ENCODE measurements at places on chromosomes 12 and 14.

GRCh38 chr14:35068238-35069012 lies 22.4 kb downstream of the FAM177A1 start:
- DNase-seq: no peak

DNA sequence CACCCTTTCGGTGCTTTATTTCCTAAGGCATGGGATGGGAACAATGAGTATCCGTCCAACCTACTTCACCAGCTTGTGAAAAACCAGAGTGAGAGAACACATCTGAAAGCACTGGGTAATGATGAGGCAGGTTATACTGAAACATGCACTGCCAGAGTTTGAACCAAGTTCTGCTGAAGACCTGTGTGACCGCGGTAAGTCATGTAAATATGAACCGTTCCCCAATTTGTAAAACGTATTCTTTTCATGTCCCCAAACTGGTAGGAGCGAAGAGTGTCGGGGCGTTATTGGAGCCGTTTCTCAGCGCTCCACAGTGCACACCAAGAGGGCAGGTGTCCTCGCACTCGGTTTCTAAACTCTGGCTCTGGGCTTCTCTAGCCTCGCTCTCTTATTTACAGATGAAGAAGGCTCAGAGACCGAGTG lies 788 bp upstream of the NGDN start:
- no peak for DNase-seq

DNA sequence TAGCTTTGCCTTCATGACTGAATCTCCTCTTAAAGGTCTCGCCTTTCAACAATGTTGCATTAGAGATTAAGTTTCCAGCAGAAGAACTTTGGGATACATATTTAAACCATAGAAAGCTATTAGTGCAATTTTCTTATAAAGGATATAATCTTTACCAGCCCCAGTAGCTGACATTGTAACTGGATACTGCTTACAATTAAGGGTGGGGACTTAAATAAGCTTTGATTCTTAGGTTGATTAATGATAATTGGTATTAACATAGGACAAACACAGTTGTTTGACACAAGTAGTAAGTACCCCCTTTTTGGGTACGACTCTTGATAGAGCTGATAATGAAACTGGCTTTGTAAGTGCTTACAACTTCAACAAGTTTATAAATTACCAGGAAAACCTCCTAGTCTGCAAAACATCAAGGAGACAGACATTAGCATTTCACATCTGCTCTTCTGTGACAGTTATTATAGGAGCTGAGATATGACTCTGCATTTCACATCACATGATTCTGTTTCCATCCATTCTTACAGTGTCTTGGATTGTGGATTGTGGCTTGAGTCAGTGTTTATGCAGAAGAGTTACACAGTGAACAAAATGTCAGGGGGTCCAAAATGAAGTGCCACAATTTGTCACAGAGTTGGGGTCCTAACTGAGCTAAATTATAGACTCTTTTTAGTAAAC lies 249.1 kb upstream of the E2F7 start:
- DNase-seq: no peak

DNA sequence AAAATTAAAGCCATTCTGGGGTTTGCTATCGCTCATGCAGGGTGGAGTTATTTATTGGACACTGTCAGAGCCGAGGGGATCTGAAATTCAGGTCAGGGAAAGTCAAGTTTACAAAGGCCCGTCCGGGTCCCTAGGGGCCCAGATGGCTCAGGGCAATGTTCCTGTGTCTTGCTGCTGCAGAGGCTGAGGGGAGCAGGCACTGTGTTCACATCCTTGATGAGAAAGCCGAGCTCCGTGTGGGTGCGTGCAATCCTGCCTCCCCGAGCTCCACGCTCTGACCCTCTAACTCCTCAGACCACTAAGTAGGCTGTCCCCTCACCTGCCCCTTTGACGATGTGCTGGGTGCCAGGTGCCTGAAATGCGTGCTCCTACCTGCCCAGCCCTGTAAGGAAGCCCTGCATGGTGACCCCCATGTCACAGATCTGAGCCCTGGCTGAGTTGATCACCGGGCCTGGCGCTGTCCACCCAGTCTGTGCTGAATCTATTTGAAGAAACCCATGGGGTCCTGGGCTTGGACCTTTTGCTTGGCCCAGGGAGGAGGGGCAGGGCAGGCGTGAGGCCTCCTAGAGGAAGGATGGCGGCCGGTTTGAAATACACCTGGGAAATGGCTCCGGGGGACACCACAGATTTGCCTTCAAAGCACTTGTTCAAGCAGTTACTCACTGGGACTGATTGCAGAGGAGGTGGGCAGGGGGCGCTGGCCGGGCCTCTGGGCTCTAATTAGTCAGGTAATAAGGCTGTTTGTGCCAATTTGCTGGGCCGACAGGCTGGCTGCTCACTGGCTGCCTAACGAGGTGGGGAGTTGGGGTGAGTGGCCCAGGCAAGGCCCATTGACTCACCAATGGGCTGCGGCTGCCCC lies 204.3 kb downstream of the KIF26A start:
- DNase-seq: no peak

DNA sequence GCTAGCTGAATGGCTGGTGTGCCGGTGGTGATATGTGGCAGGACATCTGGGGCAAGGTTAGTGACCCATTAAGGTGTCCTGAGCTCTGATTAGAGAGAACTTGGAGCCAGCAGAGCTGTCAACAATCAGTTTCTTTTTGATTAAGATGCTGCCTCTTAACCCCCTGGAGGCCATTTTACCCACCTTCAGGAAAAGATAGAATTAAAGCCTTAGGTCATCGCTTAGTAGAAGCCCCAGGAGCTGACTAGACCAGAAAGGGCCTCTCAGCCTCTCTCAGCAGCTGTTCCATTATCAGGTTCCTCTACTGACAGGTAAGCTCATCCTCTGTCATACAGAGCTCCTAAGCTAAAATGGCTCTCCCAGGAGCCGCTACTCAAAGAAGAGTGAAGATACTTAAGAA lies 339.0 kb downstream of the FUT8 start:
- DNase-seq: no peak

- no peak for DNase-seq
These were observed 5.1 kb upstream of the MAGOHB start for GRCh38 chr12:10618338-10618987.

DNA sequence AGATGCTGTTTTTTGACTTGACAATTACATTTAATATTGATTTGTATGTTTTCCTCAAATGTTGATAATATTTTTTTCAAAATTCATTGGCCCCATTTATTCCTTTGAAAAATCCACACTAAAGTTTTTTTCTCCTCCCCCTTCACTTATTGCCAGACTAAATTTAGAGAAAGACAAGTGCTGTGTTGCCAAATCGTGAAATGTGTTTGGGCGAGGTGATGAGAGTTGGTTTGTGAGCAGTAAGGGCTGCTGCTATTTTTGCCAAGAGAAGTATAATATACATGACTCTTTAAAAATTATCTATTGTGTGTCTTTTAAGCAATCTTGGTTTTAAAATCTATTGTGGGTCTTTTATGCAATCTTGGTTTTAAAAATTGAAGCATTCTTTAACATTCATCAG lies 188.9 kb downstream of the PPFIA2 start:
- DNase-seq: no peak

GRCh38 chr14:24632336-24632735 lies 1.7 kb downstream of the GZMB start:
- no peak for DNase-seq

DNA sequence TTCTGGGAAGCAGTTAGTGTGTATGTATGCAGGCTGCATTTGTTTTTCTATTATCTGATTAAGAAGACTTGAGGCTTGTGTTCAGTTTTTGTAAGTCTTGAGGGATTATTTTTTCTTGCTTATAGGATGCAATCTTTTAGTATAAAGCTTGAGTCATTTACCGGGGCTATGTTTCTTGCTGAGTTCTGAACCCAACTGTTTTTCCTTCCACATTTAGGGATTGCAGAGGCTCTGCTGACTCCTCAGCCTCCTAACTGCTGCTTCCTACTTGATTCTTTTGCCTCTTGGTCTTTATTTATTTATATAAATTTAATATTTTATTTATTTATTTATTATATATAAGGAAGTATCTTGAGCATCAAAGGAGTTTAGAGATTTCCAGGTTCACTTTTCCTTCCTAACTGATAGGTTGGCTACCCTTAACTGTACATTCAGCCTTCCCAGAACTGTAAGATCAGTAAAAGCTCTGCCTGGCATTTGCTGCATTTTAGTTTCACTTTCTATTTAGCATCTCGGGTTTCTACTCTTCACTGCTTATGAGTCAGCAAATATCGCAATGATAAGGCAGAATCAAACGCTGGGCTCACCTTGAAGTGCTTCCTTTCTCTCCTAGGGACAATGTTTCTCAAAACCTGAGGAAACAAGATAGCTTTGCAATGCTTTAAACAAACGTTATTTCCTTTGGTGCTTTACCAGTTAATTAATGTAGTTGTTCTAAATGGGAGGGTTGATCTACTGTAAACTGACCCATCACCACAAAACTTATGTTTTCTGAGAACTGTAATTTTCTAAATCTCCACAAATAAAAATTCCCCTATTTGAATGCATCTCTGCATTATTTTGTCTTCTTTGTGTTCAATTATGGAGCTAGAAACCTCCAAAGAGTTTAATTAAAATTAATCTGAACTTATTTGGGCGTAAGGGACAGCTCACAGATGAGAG lies 1183.7 kb upstream of the TMEM132C start:
- DNase-seq: no peak
